Right ventricle myocardium superior (tissue), 1 donor: ENCODE measurements at places on chromosomes 6 and 20. TPM values are rescaled to one million over a fixed set of nuclear protein-coding genes. Genes with fewer than 3 reads are reported as not detected.

GRCh38 chr6:110158479-110158878, 21.0 kb downstream of the WASF1 start:
- DNase-seq = no peak

PCMT1 gene
- total RNA-seq = 182 TPM

PCED1A gene
- total RNA-seq = 7.3 TPM

ERVFRD-1 gene
- total RNA-seq = 0.05 TPM

DNA sequence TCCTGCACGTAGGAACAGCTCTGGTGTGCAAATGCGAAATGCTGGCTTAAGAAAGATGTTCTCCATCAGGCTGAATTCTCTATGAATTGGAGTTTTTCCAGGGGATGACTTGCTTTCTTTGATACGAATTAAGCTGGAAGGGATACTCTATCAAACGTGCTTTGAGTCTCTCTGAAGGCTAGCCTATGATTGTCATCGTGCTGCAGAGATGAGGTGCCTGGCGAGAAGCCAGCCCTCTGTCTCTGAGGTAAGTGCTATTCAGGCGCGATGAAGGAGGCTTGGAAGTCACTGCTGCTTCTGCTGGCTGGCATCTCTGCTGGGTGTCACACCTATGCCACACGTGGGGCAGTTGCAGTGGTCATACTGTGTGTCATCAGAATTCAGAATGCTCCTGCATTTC, 223.7 kb downstream of the TAF4 start:
- DNase-seq = no peak

BEND6 gene
- 0.16 TPM for total RNA-seq

DBNDD2 gene
- total RNA-seq = 350 TPM

CDYL gene
- total RNA-seq = 27.2 TPM
